Natural killer cell treated with Interleukin-12 subunit alpha and Interleukin-12 subunit beta and Interleukin-15 and Interleukin-18, amount 100 ng/mL, for 72 hours (primary cell): ENCODE measurements at places on chromosomes 5 and 9. TPM values are rescaled to one million over a fixed set of nuclear protein-coding genes. Genes with fewer than 3 reads are reported as not detected.

DNA sequence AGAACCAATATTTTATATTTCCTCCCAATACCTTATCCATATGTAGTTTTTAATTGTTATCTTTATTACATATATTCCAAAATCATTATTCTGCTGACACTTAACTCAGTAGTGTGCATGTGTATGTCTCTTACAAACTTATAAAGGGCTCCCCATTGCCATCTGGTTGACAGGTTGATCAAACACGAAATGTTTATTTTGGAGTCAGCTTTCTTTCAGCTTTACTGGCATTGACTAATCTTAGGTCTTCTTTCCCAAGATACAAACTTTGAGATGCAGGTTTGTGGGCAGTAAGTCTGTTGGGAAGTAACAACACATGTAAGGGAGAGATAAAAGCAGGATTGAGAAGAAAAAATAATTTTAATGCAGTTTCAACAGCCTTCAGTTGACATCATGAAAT, 716.0 kb upstream of the CHD1 start:
- H3K4me1 ChIP-seq: no peaks in the 10 kb centered on the region
- no peaks in the 10 kb centered on the region for H3K36me3 ChIP-seq
- DNase-seq: no peak

- H3K27ac ChIP-seq: no peak overlapping the region
- no peaks in the 10 kb centered on the region for H3K36me3 ChIP-seq
- no peaks in the 10 kb centered on the region for H3K4me1 ChIP-seq
- H3K4me3 ChIP-seq: no peak overlapping the region
- H3K27me3 ChIP-seq: peaks cover 21% of the 10 kb centered on the region
These were observed 9.6 kb upstream of the MSX2 start for GRCh38 chr5:174714751-174715150.

Gene IER5L
- total RNA-seq: 0.64 TPM

DNA sequence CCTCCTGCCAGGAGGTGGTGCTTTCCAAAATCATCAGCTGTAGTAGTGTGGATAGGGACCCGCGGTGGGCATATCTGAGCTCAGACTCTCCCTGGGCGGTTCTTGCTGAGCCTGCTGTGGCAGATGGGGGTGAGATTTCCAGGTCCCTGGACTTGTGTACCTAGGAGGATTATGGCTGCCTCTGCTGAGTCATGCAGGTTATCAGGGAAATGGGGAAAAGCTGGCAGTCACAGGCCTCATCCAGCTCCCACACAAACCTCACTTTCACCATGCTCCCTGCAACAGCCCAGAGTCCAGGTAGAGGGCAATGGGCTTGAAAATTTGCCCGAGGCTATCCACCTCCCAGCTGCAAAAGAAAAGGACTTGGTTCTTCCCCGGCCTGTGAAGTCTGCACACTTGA, 23.4 kb upstream of the MAMDC2 start:
- H3K36me3 ChIP-seq: no peaks in the 10 kb centered on the region
- no peak overlapping the region for H3K27ac ChIP-seq
- DNase-seq: no peak
- no peak overlapping the region for H3K4me3 ChIP-seq

DNA sequence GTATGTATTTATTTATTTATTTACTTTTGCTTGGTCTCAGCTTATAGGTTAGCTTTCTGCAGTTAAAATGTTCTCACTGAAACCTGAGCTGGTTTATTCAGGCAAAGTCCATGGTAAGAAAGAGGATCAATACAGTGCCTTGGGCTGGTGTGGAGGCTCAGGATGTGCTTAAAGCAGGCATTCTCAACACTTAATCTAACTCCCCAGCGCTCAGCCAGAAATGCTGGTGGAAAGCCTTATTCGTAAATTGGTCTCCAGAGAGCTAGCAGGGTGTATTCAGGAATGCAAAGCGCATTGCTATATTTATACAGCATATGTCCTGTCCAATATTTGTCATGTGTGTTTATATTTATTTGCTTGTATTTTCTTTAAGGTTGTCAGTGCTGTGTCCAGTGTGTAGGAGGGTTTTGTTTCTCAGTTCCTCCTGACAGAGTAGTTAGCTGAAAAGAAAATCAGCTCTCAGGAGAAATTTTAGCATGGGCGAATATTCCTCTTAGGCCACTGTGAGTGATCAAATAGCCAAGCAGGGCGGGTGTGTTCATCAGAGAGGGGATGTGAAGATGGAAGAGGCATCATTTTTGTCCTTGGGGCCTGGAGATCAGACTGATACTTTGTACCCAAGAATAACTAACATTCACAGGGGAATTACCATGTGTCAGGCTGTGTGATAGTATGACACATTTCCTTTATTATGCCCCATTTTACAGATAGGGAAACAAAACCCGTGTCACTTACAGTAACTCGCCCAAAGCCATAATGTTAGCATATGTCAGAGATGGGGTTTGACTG, 65.8 kb downstream of the DOCK2 start:
- H3K27ac ChIP-seq: peak overlapping the region; percentile 88
- H3K4me3 ChIP-seq: peak overlapping the region; percentile 16
- no peaks in the 10 kb centered on the region for H3K27me3 ChIP-seq
- H3K4me1 ChIP-seq: peaks cover 44% of the 10 kb centered on the region
- H3K36me3 ChIP-seq: peaks cover 44% of the 10 kb centered on the region
- DNase-seq: no peak

- no peak overlapping the region for H3K4me3 ChIP-seq
- H3K36me3 ChIP-seq: no peaks in the 10 kb centered on the region
- no peaks in the 10 kb centered on the region for H3K4me1 ChIP-seq
- no peak overlapping the region for H3K27ac ChIP-seq
- H3K27me3 ChIP-seq: peaks cover 9% of the 10 kb centered on the region
These were observed 101.7 kb upstream of the PITX1 start for GRCh38 chr5:135135530-135136226.

DNA sequence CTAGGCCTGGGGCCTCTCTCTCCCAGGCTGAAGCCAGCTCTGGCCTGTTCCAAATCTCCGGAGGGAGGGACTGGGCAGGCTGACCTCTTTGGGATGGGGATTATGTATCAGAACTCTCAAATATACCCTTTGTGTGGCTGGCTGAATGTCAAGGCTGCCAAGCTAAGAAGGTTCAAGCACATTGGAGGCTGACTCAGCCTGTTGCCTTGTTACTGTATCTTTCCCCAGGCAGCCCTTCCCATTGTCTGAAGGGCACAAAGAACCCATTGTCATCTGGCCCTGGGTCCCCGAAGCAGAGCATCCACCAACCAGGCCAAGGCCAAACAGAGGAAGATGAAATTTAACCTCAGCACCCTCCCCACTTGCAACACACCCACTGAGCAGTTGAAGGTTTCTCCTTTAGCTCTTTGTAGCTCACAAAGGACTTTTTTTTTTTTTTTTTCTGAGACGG, 7.3 kb upstream of the SPARC start:
- no peaks in the 10 kb centered on the region for H3K36me3 ChIP-seq
- peaks cover under 1% of the 10 kb centered on the region for H3K27me3 ChIP-seq
- no peak overlapping the region for H3K27ac ChIP-seq
- H3K4me3 ChIP-seq: no peak overlapping the region

Gene NR4A3
- 2.4 TPM for total RNA-seq

Gene SPATA6L
- total RNA-seq: 2.6 TPM
